Tibial artery (tissue), 4 donors: ENCODE measurements at places on chromosomes 2 and 18.
A peak's percentile ranks its signal among the peaks of the same experiment; 100 is the strongest.

- no peak for DNase-seq
- peaks cover 16% of the 10 kb centered on the region for H3K4me1 ChIP-seq
- no peak overlapping the region for H3K4me3 ChIP-seq
- H3K27ac ChIP-seq, result no peak overlapping the region
- H3K36me3 ChIP-seq, result no peaks in the 10 kb centered on the region
These were observed 4.1 kb upstream of the VRK2 start for GRCh38 chr2:58042486-58042970.

DNA sequence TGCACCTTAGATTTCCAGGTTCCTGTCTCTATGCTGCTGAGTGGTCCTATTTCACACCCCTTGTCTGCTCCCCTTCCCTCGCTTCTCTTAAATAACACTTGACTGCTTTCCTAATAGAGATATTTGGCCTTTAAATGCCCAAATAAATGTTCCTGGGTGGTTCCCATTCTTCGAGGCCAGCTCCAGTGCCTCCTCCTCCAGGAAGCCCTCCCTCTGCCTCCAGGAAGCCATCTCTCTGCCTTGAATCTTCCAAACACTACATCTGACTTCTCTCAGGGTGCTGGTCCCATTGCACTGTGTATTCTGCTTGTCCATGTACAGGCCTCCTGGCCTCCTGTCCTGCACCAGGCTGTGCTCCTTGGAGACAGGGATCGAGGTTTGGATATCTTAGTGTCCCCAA is 14.2 kb downstream of the EHD3 start:
- H3K27me3 ChIP-seq, result no peaks in the 10 kb centered on the region
- no peak overlapping the region for H3K27ac ChIP-seq
- no peaks in the 10 kb centered on the region for H3K4me1 ChIP-seq
- H3K4me3 ChIP-seq, result no peak overlapping the region
- H3K36me3 ChIP-seq, result peaks cover 6% of the 10 kb centered on the region

GRCh38 chr18:56851774-56852173 is 200.6 kb downstream of the WDR7 start:
- no peaks in the 10 kb centered on the region for H3K27me3 ChIP-seq
- no peaks in the 10 kb centered on the region for H3K4me1 ChIP-seq
- H3K4me3 ChIP-seq, result no peak overlapping the region
- DNase-seq, result no peak

- H3K27ac ChIP-seq, result no peak overlapping the region
- peak overlapping the region; percentile 19 for H3K4me3 ChIP-seq
- no peak for DNase-seq
- no peaks in the 10 kb centered on the region for H3K4me1 ChIP-seq
- peaks cover under 1% of the 10 kb centered on the region for H3K27me3 ChIP-seq
These were observed 91.1 kb upstream of the EPC2 start for GRCh38 chr2:148553332-148553887.

DNA sequence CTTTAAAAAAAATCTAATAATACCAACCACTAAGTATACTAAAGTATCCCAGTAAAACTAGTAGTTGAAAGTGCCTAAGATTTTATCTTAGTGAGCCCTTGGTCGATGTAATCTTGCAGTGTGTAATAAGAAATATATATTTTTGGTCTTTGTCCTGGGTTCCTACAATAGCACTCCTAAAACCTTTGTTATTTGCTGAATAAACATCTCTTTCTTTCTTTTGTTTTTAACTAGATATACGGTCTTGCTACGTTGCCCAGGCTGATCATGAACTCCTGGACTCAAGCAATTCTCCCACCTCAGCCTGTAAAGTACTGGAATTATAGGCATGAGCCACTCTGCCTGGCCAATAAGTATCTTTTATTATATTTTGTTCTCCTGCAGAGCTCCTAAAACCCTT is 2.4 kb upstream of the TP53I3 start:
- no peak for DNase-seq
- H3K4me3 ChIP-seq, result no peak overlapping the region
- peaks cover 27% of the 10 kb centered on the region for H3K36me3 ChIP-seq
- H3K4me1 ChIP-seq, result peaks cover 17% of the 10 kb centered on the region
- H3K27me3 ChIP-seq, result no peaks in the 10 kb centered on the region
- no peak overlapping the region for H3K27ac ChIP-seq

- no peak overlapping the region for H3K27ac ChIP-seq
- peaks cover 57% of the 10 kb centered on the region for H3K36me3 ChIP-seq
- no peak for DNase-seq
- H3K27me3 ChIP-seq, result no peaks in the 10 kb centered on the region
These were observed 96.0 kb downstream of the UXS1 start for GRCh38 chr2:106098081-106098480.

- no peak overlapping the region for H3K4me3 ChIP-seq
- DNase-seq, result no peak
- H3K4me1 ChIP-seq, result no peaks in the 10 kb centered on the region
- no peak overlapping the region for H3K27ac ChIP-seq
- no peaks in the 10 kb centered on the region for H3K27me3 ChIP-seq
These were observed 155.5 kb upstream of the ID2 start for GRCh38 chr2:8526403-8526696.

DNA sequence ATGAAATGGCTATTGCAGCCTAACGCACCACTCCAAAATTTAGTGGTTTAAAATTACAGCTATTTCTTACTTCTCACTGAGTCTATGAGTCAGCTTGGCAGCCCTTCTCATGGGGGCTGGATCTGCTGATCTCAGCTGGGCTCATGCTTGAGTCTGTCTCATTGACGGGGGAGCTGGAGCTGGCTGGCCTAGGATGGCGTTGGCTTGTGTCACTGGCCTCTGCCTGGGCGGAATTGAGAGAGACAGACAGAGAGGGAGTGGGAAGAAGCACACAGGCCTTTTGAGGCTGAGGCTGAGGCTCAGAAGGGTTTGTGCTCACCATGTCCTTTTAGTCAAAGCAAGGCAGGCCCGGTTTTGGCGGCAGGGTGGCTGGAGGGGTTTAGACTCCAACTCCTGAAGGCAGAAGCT is 412.1 kb upstream of the MYT1L start:
- no peak overlapping the region for H3K27ac ChIP-seq
- H3K4me1 ChIP-seq, result no peaks in the 10 kb centered on the region
- no peaks in the 10 kb centered on the region for H3K36me3 ChIP-seq
- H3K4me3 ChIP-seq, result no peak overlapping the region
